ENCODE measurements at places on chromosomes 16 and 17. TPM values are rescaled to one million over a fixed set of nuclear protein-coding genes. Genes with fewer than 3 reads are reported as not detected.

The LRRC75A gene
- 1.6 TPM for total RNA-seq

The PDE6G gene
- total RNA-seq: not detected

The CD7 gene
- 1.8 TPM for total RNA-seq

The EFNB3 gene
- 3.3 TPM for total RNA-seq

The TNFRSF17 gene
- 0.98 TPM for total RNA-seq

The KRT25 gene
- total RNA-seq: not detected

The SHISA6 gene
- total RNA-seq: 0.44 TPM
